ENCODE measurements at places on chromosomes 5 and 9. TPM values are rescaled to one million over a fixed set of nuclear protein-coding genes. Genes with fewer than 3 reads are reported as not detected.

The ACSL6 gene
- total RNA-seq = 1.6 TPM

The RNF180 gene
- 16.9 TPM for total RNA-seq

The SAXO1 gene
- total RNA-seq = 0.15 TPM

The HINT2 gene
- 54.3 TPM for total RNA-seq

The PCDHB16 gene
- total RNA-seq = 2.6 TPM

The GFM2 gene
- 27.8 TPM for total RNA-seq

The SLC36A2 gene
- total RNA-seq = not detected

The GHR gene
- total RNA-seq = 22.4 TPM

Measured in left cardiac atrium (tissue), 4 donors.